ENCODE measurements at places on chromosomes 12 and 14.

DNA sequence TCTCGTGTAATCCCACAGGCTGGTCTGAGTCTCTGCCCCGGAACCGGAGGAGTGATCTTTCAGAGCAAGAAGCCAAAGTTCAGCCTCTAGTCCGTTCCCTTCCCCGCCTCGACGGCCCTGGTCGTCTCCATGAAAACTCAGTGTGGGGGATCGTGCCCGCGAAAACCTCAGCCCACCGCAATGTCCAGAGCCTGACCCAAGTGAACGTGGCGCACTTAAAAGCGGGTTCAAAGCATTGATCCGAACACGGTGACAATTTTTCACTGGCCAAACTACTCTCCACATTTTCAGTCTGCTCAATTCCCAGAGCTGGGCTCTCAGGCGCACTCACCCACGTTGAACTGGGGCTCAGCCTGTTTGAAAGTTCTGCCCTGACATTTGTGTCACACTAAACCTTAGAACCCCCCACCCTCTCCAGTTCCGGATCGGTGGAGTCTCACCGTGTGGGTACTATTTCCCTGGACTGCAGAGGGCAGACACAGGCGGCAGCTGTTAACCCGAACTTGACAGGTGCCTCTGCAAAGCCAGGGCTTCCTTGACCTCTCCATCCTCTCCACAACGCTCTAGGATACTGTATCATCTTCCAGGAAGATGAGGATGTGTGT lies 886 bp upstream of the PRICKLE1 start:
- DNase-seq = peak; percentile 10

DNA sequence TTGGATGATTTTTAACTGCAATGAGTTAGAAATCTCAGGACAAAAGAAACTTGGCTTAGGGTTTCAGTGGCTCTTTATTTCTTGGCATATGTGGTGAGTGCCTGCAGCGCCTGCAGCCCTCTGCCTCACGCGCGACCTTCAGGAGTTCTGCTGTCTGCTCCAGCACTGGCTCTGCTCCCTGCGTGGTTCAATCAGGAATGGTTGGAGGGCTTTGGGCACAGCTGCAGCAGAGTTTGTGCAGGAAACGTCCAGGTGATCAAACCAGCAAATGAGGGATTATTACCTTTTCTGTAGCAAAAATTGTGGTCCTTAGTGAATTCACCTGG lies 19.8 kb downstream of the PPM1H start:
- no peak for DNase-seq

DNA sequence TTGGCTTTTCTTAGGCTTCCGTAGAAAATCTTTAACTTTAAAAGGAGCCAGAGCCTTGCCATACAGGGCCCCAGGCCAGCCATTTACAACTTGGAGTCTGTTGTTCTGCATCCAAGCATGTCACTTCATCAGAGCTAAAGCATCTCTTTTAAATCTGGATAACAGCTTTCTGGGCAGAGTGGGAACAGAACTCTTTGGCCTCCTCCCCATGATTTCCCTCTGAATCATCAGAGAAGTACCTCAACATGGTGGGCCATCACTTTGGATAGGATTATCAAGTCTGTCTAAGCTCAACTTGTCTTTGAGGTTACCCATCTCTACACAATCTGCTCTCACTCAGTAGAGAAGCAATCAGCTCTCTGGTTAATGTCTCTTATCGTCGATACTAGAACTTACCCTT lies 170.9 kb downstream of the SLC6A15 start:
- DNase-seq = no peak

- no peak for DNase-seq
Observed at GRCh38 chr12:128586451-128587029, 237.2 kb downstream of the SLC15A4 start.

DNA sequence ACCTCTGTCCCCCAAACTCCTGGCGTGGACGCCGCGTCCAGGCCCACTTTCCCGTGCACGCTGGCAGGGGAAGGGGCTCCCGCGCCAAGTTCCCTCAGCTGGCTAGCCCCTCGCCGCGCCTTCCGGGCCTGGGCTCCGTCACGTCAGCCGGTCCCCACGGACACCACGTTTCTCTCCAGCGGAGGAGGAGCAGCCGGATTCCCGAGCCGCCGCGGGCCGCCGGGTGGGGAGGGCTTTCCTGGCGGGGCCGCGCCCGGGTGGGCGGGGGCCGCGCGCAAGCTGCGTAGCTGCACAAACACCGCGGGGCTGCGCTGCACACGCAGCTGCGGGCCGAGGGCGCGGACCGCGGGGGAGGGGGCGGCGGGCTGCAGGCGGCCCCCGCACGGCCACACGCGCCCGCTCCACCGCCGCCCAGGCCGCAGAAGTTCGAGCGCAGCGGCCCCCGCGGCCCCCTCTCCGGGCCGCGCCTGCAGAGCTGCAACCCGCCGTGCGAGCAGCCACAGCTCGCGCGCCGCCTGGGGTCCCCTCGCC lies 45.1 kb upstream of the PNMA1 start:
- no peak for DNase-seq

- DNase-seq = no peak
Observed at GRCh38 chr12:89280833-89281538, 71.3 kb downstream of the DUSP6 start.

DNA sequence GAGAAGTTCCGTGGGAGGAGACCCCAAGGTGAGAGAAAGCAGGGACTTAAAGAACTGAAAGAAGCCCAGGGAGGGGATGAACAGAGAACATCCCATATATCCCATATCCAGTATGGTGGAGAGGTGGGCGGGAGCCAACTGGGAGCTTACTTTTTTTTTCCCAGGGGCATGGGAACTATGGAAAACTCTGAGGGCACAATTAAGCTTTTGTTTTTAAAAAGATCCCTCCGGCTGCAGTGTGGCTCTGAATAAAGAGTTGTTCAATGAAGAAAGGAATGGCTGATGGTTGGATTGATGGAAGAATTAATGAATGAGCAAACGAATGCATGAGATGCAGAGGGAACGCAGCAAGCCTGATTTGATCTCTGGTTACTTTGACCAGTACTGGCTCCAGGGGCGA lies 12.6 kb downstream of the NTF3 start:
- DNase-seq = no peak

DNA sequence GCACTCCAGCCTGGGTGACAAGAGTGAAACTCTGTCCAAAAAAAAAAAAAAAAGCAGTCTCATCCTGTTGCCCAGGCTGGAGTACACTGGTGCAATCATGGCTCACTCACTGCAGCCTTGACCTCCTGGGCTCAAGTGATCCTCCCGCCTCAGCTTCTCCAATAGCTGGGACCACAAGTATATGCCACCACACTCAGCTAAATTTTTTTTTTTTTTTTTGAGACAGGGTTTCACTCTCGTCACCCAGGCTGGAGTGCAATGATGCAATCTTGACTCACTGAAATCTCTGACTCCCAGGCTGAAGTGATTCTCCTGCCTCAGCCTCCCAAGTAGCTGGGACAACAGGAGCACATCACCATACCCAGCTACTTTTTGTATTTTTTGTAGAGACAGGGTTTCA lies 5.2 kb upstream of the CNPY2 start:
- no peak for DNase-seq
